NCI-H446 treated with DMSO at 0.1 percent for 48 hours (cell line): ENCODE measurements at places on chromosomes 1 and 21.

GRCh38 chr1:215484171-215484939 lies 82.7 kb upstream of the KCTD3 start:
- no peak for DNase-seq

DNA sequence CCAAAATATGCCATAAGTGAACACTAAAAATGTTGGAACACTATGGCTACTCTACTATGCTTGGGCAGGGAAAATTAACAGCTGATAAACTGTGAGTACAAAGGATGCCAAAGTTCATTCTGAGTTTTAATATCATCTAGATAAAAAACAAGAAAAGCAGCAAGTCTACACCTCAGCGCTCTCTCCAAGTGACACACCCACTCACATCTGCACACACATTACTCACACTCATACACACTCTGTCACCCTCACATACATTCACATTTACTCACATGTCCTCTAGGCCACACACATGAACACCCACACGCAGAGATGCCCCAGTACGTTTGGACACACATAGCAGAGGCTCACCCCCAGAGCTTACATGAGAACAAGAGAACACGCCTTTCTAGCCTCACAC lies 87.3 kb upstream of the RAB4A start:
- no peak for DNase-seq

DNA sequence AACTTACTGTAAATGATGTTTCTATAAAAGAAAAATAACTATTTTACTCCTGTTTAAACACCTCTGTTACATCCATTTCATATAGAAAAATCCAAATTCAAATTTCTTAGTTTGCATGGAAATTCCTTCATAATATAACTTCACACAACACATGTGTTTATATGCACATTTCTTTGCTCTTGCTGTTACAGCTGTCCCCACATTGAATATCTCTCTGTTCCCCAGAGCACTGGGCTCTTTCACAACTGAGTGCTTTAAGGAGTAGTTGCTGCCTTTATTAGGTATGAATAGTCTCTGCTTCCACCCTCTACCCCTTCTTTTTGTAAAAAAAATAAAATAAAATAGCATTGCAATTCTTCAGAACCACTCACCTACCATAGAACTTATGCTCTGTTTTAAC lies 287.0 kb downstream of the OLFM3 start:
- DNase-seq = no peak

DNA sequence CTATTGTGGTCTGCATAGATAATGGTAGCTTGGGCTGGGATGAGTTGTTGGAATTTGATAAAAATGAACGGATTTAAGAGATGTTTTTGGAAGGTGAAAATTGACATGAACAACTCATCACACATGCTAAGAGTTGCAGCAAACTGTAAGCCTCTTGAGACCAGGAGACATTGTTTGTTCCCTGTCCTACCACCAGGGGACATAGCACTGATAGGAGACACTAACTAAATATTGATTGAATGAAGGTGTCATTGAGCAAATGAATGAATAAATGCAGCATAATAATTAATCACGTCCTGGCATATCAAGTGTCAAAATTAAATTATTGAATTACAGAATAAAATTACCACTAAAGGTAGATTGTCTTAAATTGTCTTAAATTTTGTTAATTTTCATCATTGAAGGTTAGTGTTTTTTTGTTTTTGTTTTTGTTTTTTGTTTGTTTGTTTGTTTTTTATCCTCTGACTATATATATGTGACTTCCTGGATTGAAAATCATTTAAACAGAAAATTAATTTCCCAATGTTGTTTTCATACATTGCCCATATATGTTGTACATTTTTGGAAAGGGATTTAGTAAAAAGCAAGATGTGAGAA lies 285.3 kb upstream of the C1orf105 start:
- no peak for DNase-seq

- no peak for DNase-seq
Observed at GRCh38 chr21:39029086-39029755, 154.0 kb downstream of the PSMG1 start.

DNA sequence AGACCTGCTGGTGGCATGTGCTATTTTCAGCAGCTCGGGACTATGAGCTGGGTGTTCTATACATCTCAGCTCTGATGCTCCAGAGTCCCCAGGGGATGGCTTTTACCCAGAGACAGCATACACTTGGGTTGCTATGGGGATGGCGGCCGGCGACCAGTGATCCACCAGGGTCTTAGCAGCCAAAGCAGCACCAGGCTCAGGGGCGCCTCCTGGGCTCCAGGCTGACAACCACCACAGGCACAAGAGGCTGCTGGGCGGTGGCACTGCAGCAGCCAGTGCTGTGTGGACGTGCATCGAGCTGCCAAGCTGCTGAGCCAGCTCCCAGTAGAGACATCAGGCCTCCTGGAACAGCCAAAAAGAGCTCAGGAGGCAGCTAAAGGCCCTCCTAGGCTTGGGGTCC lies 37.6 kb upstream of the CLSTN1 start:
- peak; percentile 72 for DNase-seq

DNA sequence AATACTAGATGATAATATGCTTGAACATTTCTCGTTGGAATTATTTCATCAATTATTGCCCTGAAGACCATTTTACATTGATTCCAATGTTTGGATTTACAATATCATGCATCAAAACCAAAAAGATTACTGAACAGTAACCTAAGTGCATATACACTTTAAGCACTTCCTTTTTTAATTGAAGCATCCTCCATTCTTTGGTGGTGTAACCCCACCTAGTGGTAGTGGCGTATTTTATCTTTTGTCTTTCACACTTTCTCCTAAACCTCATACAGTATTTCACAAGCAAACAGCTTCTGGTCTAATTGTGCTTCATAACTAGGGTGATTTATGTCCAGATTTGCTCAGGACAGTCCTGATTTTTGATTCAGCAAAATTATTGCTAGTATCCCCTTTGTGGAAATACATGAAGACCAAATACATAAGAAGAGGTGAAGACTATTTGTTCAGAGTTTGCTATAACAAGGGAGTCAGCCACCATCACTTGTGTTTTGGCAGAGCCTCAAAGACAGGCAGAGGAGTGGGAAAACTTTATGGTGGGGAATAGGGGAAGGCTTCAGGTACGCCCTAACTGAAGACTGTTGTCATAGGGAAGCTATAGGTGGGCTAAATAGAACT lies 3.4 kb upstream of the NVL start:
- DNase-seq = peak; percentile 45

DNA sequence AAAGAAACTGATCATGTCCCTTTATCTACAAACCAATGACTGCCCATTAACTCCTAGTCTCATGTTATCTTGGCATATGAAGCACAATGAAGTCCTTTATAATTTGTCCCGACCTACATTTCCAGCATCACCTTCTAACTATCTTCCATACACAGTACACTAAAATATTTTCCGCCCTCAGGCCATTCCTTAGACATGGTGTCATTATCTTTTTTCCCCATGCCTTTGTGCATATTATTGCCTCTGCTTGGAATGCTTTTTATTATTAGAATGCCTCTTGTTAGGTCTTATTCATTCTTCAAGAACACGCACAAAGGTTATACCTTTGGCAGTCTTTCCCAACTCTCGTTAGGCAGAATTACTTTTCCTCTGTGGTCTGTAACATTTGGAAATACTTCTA lies 39.6 kb downstream of the ATG4C start:
- no peak for DNase-seq

GRCh38 chr1:159879977-159880376 lies 17.5 kb upstream of the VSIG8 start:
- DNase-seq = no peak

DNA sequence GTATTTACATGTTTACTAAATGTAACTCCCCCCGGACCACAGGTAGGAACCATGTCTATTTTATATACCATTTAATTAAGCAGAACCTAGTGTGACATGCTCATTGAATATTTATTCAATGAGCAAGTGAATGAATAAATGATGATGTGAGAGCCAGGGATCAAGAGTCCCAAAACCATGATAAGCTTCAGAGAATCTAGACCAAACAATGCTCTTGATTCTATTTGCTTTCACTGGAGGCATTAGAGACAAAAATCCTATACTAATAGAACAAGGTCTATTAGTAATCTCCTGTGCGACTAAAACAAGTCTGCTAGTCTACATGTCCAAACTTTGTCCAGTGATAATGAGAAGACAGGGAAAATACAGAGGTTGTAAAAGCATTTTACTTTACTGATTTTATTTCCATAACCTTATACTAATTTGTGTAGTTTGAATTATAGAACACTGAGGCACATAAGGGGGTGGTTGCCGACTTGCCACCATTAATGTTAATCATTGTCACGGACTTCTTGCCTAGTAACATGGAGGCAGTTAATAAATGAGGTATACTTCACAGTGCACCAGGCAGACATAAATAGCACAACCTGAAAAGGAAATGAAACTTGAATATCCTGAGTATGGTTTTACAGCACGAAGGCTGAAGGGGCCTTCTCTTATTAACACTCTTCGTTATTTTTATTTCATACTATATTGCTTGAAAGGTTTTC lies 69.8 kb downstream of the TBX15 start:
- no peak for DNase-seq

- DNase-seq = no peak
Observed at GRCh38 chr1:43495204-43495603, 35.5 kb upstream of the PTPRF start.

- DNase-seq = no peak
Observed at GRCh38 chr1:191343816-191344215, 814.4 kb upstream of the RGS18 start.

- no peak for DNase-seq
Observed at GRCh38 chr1:228287541-228288425, 79.9 kb downstream of the OBSCN start.

DNA sequence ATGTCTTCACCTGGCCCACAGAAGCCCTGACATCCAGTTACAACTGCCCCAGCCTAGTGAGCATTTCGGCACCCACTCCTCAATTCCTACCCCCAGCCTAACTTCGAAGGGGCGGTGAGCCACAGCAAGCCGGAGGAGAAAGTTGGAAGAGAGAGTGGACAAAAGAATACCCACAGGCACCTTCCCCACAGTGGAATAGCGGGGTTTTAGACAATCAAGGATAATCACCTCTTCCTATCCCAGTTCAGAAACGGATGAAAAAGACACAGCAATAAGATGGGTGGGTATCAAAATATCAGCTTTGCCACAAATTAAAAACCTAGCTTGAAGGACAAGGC lies 1.3 kb upstream of the LSS start:
- no peak for DNase-seq

- DNase-seq = no peak
Observed at GRCh38 chr1:157753611-157754010, 23.3 kb downstream of the FCRL2 start.

DNA sequence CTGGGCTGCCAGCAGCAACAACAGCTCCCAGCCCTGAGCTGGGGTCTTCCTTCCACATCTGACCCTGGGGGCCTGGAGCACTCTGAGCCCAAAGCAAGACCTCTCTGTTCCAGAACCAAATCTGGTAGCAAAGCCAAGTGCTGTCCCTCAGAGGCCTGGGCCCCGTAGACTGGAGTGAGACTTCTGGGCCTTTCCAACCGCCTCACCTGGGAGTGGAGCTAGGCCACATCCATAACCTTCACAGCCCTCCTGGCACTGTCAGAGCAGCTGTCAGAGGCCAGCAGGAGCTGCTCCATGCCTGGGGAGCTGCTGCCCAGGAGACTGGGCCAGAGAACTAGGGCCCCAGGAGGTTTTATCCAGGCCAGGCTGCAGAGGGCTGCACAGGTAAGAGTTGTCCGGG lies 15.4 kb upstream of the SLC5A9 start:
- no peak for DNase-seq

- DNase-seq = no peak
Observed at GRCh38 chr1:188906921-188907641, 1570.6 kb downstream of the BRINP3 start.

- no peak for DNase-seq
Observed at GRCh38 chr1:115456441-115456961, 118.5 kb upstream of the NGF start.

GRCh38 chr1:147243228-147243685 lies 773 bp downstream of the CHD1L start:
- DNase-seq = no peak

DNA sequence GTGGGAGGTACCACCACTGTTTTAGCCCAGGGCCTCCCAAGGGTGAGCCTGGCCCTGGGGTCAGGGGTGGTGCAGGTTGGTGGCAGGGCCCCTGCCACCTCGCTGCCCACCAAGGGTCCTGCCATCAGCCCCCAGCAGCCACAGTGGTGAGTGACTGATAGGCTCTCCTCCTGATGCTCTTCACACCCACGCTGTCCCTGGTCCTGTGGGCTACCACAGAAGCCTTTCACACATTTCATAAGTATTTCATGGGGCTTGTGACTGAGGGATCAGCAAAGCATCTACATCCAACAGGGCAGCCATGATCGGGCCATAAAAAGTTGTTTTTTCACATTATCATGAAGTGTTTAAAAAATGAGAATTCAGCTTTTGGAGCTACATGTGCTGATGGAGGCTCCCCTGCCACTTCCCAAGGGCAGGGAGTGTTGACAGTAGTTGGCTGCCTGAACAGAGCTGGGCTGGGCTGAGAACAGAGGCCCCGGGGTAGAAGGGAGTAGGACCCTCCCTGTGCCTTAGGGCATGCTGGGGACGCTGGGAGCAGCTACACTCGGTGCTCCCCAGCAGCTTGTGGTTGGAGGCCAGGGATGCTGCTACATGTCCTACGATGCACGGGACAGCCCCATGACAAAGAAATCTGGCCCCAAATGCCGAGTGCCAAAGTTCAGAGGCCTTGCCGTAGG lies 73.1 kb upstream of the TMEM51 start:
- DNase-seq = no peak

- no peak for DNase-seq
Observed at GRCh38 chr1:152367436-152367835, 7.6 kb upstream of the FLG2 start.

- no peak for DNase-seq
Observed at GRCh38 chr1:50047916-50048694, 24.4 kb upstream of the AGBL4 start.

- DNase-seq = no peak
Observed at GRCh38 chr1:154777154-154777553, 92.9 kb downstream of the KCNN3 start.

- no peak for DNase-seq
Observed at GRCh38 chr1:202275061-202275770, 66.5 kb downstream of the UBE2T start.

- peak; percentile 49 for DNase-seq
Observed at GRCh38 chr1:89987159-89987819, 7.6 kb upstream of the ZNF326 start.

DNA sequence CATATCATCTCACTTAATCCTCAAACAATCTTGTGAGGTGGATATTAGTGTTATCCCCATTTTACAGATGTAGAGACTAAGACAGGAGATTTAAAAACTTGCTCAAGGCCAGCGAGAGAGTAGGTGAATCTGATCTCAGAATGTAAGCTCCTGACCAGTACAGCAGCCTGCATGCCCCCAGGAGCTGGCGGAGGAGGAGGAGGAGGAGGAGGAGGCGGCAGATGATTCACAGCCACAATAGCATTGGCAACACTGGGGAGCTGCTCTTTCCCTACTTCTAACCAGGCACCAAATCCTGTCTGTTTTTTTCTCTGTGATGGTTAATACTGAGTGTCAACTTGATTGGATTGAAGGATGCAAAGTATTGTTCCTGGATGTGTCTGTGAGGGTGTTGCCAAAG lies 243.2 kb downstream of the ATG4C start:
- DNase-seq = no peak

- no peak for DNase-seq
Observed at GRCh38 chr1:6005276-6005917, 13.2 kb upstream of the NPHP4 start.
